ENCODE measurements at places on chromosomes 6 and 20. TPM values are rescaled to one million over a fixed set of nuclear protein-coding genes. Genes with fewer than 3 reads are reported as not detected.

UNC93A gene
- 2.8 TPM for total RNA-seq

GRCh38 chr20:23161968-23162696, 76.0 kb upstream of the CD93 start:
- DNase-seq: no peak

DNA sequence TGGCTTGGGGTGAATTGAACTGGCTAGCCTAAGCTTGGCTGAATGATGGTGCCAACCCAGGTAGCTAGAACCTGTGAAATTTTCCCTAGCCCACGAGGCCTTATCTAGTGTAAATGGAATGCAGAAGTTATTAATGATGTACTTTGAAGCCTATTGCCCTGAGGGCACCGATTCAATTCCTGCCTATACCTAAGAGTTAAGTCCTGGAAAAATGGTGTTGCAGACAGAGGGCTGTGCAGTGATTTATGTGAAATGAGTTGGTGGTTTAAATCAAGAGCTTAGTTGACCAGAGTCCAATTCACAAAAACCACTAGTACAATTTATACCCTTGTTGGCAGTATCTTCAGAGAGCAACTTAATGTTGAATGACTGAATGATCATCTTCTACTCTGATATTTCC, 373.8 kb upstream of the JAG1 start:
- DNase-seq: no peak

DEF6 gene
- total RNA-seq: 75.7 TPM

DNA sequence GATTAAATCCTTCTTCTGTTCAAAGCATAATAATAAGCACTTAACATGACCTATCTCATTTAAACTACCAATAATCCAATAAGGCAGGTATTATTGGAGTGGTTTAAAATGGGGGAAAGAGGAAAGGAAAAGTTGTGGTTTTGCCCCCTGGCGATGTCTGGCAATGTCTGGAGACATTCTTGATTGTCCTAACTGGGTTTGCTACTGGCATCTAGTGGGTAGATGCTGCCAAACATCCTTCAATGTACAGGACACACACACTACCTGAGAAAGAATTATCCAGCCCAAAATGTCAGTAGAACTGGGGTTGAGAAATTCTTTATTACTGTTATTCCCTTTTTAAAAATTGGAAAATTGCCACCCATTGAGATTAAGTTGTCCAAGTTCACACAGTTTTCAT, 25.2 kb upstream of the SRSF6 start:
- no peak for DNase-seq

ELOVL2 gene
- 0.76 TPM for total RNA-seq

CALHM4 gene
- not detected for total RNA-seq

DNA sequence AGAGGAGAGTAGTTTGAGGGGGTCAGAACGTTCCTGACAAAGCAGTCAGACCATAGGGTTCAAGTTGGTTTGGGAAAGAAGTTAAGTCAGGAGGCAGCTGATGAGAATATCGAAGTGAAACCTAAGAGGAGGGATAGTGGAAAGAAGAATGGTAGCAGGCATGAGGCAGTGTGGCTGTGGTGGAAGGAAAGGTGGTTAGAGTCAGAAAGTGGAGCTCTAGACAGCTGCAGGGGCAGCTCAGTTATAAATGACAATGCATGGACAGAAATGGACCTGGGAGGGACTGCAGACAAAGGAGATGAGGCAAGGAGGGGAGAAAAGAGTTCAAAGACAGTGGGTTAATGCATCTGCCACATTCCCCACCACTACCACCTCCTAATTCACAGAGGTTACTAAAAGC, 66.6 kb downstream of the SMLR1 start:
- no peak for DNase-seq
